ENCODE measurements at places on chromosomes 16 and 17. TPM values are rescaled to one million over a fixed set of nuclear protein-coding genes. Genes with fewer than 3 reads are reported as not detected.
A peak's percentile ranks its signal among the peaks of the same experiment; 100 is the strongest.

The UTS2R gene
- not detected for total RNA-seq

The C17orf67 gene
- total RNA-seq = 2.3 TPM

The AGRP gene
- not detected for total RNA-seq

GRCh38 chr17:62627219-62627903 lies at the start of gene MRC2:
Gene MRC2 (plus strand): TSS chr17:62627670. CDS start chr17:62627803, 133 bp downstream.
- peak; percentile 58 for DNase-seq
- peaks cover 7% of the 10 kb centered on the region for H3K4me1 ChIP-seq
- peak within 1 kb of the TSS; percentile 88 for H3K4me3 ChIP-seq

DNA sequence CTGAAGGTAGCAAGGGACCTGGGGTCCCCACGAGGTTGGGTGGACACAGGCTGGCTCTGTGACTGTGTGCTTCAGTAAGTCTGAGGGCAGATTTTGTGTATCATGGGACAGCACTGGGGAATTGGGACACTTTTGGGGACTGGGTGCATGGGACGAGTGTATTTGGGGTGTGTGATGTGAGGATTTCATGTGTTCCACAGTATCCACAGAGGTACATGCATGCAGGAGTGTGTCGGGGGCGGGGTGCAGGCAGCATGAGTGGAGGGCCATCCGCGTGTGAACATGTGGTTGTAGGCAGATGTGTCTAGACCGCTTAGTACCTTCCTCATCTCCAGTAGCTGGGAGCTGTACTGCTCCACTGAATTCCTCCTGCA lies 1.1 kb upstream of the DLX3 start:
- peaks cover 32% of the 10 kb centered on the region for H3K4me1 ChIP-seq
- H3K4me3 ChIP-seq = peak overlapping the region; percentile 77
- peaks cover 21% of the 10 kb centered on the region for H3K27me3 ChIP-seq
- DNase-seq = no peak

- no peaks in the 10 kb centered on the region for H3K36me3 ChIP-seq
- H3K27me3 ChIP-seq = no peaks in the 10 kb centered on the region
- no peak overlapping the region for H3K27ac ChIP-seq
- DNase-seq = no peak
- peaks cover 13% of the 10 kb centered on the region for H3K4me1 ChIP-seq
- no peak overlapping the region for H3K4me3 ChIP-seq
Observed at GRCh38 chr17:78239489-78239931, 8.1 kb downstream of the TMEM235 start.

DNA sequence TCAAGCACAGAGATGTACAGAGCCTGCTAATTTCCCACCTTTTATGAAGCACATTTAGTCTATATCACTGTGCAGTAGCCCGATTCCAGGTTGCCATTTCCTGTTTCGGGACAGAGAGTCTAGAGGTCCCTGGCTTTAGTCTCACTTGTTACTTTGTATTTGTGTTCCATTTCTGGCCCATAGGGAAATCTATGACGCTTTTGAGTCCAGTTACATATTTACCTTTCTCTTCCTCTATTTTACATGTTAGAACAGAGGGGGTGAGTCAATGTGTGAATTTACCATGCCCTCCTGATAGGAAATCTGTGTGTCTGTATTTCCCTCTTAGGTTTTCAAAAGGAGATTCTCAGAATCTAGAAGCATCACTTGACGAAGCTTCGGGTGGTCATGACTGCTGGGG lies 227.1 kb upstream of the ZFHX3 start:
- no peak for DNase-seq
- peaks cover 53% of the 10 kb centered on the region for H3K27me3 ChIP-seq
- no peak overlapping the region for H3K27ac ChIP-seq
- H3K36me3 ChIP-seq = no peaks in the 10 kb centered on the region
- H3K4me3 ChIP-seq = no peak overlapping the region

DNA sequence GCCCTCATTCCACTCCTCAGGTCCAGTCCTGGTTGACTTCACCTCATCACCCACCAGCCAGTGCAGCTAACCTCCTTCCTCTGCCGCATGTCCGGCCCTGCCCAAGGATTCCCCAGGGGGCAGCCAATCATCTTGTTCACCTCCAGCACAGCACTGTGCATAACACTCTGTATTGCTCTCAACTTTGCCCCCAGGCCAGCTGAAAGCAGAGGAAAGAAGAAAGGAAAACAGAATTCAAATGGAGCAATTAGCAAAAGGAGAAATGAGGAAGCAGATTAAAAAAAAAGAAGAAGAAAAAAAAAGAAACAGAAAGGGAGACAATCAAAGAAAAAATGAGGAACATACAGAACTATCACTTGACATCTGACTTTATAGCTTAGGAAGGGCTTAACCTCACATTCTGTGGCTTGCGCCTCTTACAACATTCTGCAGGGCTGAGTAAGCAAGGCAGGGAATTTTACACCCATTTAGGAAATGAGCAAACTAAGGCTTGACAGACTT lies 26.1 kb downstream of the GAS7 start:
- no peak overlapping the region for H3K4me3 ChIP-seq
- no peaks in the 10 kb centered on the region for H3K4me1 ChIP-seq
- H3K27me3 ChIP-seq = peaks cover 23% of the 10 kb centered on the region
- no peak for DNase-seq
- H3K36me3 ChIP-seq = no peaks in the 10 kb centered on the region
- H3K27ac ChIP-seq = no peak overlapping the region

DNA sequence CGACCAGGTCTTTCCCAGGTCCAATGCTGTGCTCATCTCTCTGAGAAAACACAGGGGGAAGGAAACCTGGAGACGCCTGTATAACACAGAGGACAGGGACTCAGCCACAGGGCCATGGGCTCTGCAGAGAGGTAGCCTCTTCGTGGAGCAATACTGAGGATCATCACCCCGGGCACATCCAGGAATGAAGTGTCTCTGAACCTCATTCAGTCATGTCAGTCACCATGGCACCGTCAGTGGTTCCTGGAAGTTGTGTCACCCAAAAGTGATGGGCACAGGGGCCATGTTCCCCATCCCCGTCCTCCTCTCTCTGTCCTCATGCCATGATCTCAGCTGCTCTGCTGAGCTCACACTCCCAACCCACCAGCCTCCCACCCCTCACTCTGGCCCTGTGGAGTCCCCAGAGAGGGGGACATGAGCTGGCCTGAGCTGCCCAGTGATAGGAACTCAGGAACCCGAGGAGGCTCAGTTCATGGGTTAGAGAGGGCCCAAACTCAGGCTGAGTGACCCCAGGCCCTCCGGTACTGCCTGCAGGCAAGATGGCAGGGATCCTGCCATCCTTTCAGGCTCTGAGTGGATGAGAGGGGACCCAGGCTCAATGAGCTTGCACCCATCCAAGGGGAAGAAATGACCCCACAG lies 53.4 kb downstream of the PITPNM3 start:
- DNase-seq = no peak
- no peaks in the 10 kb centered on the region for H3K36me3 ChIP-seq
- H3K4me3 ChIP-seq = no peak overlapping the region
- H3K27ac ChIP-seq = no peak overlapping the region
- no peaks in the 10 kb centered on the region for H3K27me3 ChIP-seq

DNA sequence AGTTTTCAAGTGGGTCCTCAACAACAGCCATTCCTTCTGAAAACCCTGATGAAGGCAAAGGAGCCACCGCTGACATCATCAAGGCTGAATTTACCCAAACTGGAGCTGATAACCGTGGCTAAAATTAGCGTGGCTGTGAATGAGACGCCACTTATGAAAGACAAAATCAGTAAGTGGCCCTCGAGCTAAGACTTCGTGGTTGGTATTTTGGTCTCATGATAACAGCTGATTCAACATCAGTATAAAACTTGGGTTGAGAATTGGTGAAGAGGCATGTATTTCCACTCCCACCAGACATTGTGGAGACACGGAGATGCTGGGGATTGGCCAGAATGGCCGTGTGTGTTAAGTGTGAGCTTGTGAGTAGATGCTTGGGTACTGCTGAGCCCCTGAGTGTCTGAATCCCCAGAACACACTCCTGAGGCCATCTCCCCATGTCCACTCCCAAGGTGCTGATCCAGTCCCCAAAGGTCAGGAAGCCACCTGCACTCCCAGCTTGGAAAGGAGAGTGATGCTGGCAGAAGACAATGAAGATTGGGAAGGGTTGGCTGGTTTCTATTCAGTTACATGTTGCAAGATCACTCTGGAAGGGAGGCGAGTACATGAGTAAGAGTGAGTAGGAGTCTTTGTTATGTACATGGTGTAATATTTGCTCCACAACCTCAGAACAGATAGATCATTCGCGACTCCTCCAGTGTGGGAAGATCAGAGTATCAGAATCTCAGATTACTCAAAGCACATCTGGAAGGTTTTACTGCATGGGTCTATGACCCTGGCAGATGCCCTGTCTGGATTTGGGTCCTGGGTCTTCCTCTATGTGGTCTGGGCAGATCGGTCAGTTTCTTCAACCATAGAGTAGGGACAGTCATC lies 207.7 kb downstream of the HS3ST3A1 start:
- no peak overlapping the region for H3K4me3 ChIP-seq
- H3K27ac ChIP-seq = no peak overlapping the region
- no peaks in the 10 kb centered on the region for H3K4me1 ChIP-seq
- DNase-seq = peak; percentile 20
- peaks cover 20% of the 10 kb centered on the region for H3K27me3 ChIP-seq
